ENCODE measurements at places on chromosomes 13 and 19.

GRCh38 chr13:47829690-47830089 is 171.4 kb downstream of the SUCLA2 start:
- DNase-seq: no peak

GRCh38 chr19:13101590-13102415 is 855 bp downstream of the LYL1 start:
- no peak for DNase-seq

DNA sequence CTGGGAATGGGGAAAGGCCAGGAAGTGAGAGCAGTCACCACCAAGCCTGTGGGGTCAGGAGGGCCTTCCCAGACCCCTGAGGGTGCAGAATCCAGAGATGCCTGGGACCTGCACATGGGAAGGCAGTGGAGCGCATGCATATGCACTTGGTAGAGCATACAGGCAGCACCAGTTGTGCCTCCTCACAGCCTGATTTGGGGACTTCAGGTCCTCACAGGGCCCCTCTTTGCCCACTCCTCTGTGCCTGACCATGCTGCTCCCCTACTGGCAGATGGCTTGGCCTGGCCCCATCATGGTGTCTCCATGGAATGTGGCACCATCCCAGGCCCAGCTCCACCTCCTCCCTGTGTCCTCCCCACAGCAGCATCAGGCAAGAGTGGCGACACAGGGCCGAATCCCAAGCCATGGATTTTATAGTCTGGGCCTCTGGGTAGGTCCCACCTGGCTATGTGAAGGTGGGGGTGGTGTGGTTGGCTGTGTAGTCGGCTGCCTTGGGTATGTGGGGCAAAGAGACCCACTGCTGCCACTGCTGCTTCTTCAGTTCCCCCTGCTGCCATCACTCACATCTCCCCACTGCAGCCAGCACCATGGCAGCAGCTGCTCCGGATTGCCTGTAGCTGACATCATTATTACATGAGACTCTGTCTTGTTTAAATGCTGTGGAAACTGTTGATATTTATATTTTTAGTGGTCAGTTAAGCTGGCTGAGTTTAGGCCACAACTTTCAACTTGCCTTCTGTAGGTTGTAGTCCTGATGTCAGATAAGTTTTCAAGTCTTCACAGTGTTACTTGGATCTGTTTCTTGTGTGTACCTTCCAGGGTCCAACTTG is 247.0 kb downstream of the GPC6 start:
- DNase-seq: no peak

DNA sequence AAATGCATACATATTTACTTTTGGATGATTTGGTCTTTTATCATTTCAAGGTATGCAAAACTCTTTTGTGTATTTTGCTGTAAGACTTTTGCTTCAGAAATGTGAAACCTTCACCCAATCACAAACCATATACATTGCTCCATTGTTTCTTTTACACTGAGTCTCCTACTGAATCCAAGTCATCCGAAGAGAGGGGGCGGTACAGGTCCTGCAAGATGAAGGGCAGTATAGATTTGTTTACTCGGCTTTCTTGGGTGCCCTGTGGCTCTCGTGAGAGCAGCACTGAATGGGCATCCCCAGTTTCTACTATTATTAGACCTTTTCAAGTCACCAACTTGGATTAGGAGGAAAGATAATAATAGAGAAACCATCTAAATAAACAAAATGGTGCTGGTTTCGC is 280.6 kb downstream of the DCLK1 start:
- DNase-seq: peak; percentile 31

DNA sequence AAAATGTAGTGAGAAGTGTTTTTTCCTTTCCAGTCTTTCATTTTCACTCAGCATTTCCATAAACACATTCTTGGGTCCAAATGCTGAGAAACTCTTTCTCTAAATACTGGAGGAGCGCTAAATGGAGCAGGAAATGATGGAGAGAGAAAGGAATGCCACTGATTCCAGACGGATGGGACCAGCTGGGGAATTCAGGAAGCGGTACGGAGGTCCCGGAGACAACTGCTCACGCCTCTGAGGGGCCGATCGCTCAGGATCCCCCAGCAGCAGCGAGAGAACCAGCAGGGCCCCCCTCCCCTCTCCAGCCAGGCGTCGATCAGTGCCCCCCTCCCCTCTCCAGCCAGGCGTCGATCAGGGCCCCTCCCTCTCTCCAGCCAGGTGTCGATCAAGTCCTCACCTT is 13.2 kb downstream of the RASA3 start:
- DNase-seq: peak; percentile 91

DNA sequence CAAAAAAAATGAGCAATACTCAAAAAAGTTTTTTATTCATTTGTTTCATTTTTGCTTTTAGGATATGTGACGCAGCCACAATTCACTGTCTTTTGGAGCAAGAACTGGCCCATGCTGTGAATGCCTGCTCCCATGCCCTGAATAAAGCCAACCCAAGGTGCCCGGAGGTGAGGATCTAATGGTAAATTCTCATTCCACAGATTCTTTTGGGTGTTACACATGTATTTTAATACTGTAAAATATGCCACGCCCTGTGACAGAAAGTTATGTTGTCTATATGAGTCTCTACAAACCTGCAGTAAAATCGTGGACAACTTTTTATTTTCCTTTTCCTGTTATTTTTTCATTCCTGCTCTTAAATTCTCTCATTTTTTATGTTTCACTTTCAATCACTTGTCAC is 57.5 kb upstream of the AKAP11 start:
- DNase-seq: no peak

DNA sequence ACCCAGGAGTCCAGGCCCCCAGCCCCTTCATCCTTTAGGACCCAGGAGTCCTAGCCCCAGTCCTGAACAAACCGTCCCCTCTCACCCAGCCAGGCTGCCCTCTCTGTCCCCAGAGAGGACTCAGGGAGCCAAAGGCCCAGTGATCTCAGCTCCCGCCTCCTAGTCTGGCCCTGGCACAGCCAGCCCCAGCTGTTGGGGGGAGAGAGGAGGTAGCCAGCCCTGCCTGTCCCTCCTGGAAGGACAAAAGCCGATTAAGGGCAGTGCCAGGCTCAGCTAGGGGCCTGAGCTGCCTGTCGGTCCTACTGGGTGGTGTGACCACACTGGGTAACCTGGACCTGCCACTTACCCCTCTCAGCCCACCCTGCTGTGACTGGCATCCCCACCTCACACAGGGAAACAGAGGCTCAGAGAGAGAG is 14.5 kb downstream of the LIPE start:
- peak; percentile 42 for DNase-seq
